SJCRH30 (cell line): ENCODE measurements at places on chromosomes 16 and 17.

GRCh38 chr17:43868226-43868994 lies 21.4 kb downstream of the CD300LG start:
- no peak for DNase-seq

DNA sequence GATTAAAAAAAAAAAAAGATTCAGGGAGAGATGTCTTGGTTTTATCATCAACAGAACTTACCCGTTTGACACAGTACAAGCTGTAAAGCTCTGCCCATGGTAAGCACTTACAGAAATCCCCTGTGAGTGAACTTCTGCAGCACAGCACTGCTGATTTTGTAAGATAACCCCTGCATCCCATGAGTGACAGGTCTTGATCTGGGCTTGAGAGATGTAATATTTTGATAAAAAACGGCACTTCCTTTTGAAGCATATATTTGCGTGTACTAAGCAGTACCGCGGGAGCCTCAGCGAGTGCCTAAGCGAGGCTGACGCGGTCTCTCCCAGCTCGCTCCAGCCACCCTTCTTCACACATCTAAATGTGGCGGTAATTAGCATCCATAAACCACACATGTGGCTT lies 50.5 kb downstream of the IKZF3 start:
- no peak for DNase-seq

- no peak for DNase-seq
These were observed 388.5 kb downstream of the CNTNAP4 start for GRCh38 chr16:76665571-76666275.

- DNase-seq = no peak
These were observed 9.4 kb downstream of the CMC2 start for GRCh38 chr16:80997139-80997798.

GRCh38 chr16:3347586-3347985 lies 8.1 kb upstream of the OR2C1 start:
- DNase-seq = no peak

DNA sequence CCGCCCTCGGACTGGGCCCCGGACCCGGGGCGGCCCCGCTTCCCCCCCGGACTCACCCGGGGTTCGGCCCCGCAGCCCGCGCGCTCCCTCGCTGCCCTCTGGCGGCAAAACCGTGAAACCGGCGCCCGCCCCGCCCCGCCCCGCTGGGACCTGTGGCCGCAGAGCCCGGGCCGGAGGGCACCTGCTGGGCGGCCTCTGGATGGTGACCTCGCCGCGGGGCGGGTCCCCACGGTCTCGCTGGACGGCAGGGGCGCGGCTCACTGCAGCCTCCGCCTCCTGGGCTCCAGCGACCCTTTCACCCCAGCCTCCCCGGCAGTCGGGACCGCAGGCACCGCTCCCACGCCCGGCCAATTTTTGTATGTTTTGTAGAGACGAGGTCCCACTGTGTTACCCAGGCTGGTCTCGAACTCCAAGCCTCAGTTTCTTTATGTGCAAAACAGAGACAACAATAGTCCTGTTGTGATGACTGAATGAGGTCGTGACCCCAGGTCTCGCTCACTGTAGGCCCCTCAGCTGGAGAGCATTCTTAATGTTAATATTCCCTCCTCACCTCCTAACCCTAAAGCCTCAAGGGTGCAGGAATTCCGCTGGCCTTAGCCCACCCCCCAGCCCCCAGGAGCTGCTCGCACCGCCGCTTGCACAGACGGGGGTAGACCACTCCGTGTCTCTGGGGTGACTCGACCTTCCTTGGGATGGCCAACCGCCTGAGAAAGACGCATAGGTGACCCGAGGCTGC lies 33.7 kb upstream of the RPH3AL start:
- peak; percentile 50 for DNase-seq

DNA sequence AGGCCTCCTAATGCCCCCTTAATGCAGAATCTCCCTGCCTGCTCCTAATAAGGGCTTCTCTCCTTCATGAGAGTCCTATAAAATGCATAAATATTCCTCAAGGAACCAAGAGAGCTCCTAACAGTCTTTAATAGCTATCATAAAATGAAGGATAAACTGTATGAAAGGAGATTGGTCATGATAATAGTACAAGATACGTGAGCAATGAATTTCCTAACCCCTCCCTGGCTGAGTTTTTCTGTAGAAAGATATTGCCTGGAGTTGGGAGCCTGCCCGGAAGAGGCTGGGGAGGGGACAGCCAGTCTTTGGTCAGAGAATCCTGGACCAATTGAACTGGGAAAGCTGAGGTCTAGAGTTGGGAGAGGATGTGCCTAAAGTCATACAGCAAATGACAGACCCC lies 321.9 kb upstream of the CDH5 start:
- DNase-seq = no peak

GRCh38 chr17:73733517-73733916 lies 89.3 kb upstream of the SDK2 start:
- no peak for DNase-seq

DNA sequence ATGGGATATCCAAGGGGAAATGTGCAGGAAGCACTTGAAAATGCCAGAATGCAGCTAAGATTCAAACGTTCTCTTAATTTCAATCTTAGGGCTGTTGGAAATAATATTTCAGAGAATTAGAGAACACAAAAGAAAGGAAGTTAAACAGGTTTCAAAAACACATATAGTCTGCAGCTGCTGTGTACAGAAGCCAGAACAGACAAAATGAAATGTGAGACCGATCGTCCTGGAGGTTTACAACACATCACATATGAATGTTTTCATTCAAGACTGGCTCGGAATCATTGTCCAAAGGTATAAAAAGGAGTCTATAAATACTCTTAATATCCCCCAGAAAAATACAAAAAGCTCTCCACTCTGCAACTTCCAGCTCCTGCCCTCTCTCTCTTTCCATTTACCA lies 14.3 kb downstream of the CYTH1 start:
- peak; percentile 61 for DNase-seq

DNA sequence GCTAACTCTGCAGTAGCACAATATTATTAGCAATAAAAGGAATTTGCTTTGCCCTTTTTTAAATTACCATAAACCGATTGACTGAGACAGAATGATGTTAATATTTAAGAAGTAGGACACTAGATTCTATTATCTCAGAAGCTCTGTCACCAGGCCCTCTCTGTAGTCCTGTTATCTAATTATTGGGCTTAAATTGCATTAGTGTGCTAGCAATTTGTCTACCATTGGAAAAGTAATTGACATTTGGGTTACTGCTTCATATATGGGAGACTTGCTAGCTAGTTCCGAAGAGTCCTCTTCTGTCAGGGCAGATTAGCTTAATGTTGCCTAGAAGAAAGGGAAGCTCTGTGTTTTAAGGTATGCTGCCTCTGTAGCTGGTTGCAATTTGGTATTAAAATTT lies 1107.3 kb upstream of the EEF2KMT start:
- no peak for DNase-seq

- DNase-seq = no peak
These were observed 26.4 kb downstream of the MLYCD start for GRCh38 chr16:83925095-83925905.

- no peak for DNase-seq
These were observed 5.0 kb upstream of the CCDC57 start for GRCh38 chr17:82217530-82218204.

GRCh38 chr16:69408475-69408874 lies 15.9 kb upstream of the CYB5B start:
- peak; percentile 54 for DNase-seq

GRCh38 chr16:67248073-67248400 lies 742 bp upstream of the SLC9A5 start:
- peak; percentile 66 for DNase-seq

DNA sequence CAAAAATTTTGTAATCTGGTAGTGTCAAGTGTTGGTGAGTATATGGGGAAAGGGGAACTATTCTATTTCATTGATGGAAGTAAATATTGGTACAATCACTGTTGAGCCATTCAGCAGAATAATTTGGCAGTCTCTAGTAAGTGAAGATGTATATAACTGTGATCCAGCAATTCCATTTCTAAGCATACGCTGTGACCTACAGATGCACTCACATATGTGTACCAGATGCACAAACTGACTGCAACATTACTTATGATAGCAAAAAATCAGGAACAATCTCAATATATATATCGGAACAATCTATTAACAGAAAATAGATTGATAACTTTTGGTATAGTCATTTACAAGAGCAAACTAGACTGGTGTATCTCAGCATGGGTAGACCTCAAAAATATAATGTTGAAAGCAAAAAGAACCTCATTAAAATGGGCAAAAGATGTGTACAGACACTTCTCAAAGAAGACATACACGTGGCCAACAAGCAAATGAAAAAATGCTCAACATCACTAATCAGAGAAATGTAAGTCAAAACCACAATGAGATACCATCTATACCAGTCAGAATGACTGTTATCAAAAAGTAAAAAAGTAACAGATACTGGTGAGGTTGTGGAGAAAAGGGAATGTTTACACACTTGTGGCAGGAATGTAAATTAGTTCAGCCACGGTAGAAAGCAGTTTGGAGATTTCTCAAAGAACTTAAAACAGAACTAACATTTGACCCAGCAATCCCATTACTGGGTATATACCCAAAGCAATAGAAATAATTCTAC lies 20.7 kb downstream of the ADAP2 start:
- no peak for DNase-seq

GRCh38 chr16:13926464-13926863 lies 6.5 kb downstream of the ERCC4 start:
- no peak for DNase-seq

GRCh38 chr16:67190041-67190440 lies at the start of gene EXOC3L1:
Gene EXOC3L1, minus strand, starts transcription at chr16:67190136. Its CDS starts 460 bp downstream, at chr16:67189676.
- DNase-seq = no peak

GRCh38 chr16:52871481-52871880 lies 181.2 kb downstream of the CHD9NB start:
- DNase-seq = no peak

DNA sequence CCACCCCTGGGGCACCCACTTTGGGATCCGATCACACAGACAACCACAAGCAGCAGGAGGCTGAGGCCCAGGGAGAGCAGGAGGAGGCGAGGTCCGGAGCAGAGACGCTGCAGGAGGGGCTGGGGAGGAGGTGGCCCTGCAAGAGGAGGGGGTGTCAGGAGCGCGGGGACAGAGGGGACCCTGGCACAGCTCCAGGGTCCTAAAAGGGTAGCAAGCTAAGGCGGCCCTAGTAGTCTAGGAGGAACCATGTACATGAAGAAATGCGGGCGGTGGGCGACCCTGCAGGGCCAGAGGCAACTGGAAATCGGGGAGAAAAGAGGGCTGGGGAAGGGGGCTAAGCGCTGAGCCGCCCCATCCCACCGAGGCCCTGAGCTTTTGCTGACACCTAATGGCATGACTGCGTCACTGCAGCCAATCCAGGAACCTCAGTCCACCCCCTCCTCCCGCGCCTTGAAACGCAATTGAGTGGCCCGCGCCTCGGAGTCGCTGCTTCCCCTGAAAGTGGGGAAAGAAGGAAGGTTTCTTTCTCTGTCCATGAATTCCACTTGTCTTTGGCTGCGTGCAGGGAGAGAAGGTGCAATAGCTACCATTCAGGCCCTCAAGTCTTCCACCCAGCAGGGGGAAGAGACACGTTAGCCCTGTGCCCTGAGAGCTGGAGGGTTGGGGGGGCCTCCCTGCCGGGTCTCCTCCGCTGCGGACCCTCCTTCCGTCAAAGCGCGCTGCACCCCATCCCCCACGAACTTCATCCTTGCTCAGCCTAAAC lies 1.8 kb downstream of the ASGR1 start:
- peak; percentile 58 for DNase-seq

GRCh38 chr17:81393684-81394376 lies 1.4 kb upstream of the BAHCC1 start:
- DNase-seq = peak; percentile 100

DNA sequence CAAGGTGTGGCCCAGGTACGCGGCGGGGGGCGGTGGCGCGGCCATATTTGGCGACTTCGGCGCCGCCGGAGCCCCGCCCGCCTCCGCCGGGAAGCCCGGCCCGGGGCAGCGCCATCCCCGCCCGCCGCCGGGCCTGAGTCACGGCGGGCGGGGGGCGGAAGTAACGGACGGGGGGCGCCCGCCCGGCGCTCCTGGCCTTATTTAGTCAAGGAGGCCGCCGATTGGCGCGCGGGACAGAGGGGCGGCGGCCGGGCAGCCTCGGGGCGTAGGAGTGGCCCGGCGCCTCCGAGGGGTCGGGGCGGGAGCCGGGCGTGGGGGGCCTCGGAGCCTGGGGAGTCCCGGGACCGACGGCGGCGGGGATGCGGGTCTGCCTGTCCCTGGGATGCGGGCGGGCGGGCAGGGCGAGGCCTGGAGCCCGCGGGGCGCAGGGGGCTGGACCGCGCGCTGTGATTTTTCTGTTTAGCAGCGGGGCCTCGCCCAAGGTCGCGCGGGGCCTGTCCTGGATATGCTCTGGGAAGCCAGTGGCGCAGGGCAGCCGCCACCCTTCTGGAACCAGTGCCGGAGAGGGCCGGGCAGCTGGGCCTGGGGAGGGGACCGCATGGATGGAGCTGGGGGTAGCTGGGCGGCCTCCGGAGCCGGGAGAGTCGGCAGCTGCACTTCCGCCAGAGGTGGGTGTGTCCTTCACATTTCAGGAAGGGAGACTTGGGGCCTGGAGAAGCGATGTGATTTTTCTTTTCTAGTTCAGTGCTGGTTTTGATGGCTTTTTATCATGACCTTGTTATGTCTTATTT lies 2.3 kb upstream of the ACTG1 start:
- peak; percentile 92 for DNase-seq

DNA sequence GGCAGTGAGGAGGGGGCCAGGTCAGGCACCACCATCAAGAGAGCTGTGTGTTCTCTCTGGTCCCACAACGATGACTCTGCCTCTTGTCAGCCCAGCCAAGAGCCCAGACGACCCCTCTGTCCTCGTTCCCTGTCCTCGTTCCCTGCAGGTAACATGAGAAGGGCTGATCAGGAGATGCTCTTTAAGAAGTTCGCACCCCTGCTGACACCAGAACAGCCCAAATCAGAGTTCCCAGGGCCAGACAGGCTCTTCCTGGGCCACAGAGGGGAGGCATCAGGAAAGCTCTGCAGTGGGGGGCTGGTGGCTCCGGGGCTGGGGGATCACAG lies 13.5 kb upstream of the DNAI2 start:
- DNase-seq = no peak

GRCh38 chr17:74603037-74603635 lies 11.1 kb upstream of the CD300LD start:
- no peak for DNase-seq
